ENCODE measurements at places on chromosomes 11 and 22.

DNA sequence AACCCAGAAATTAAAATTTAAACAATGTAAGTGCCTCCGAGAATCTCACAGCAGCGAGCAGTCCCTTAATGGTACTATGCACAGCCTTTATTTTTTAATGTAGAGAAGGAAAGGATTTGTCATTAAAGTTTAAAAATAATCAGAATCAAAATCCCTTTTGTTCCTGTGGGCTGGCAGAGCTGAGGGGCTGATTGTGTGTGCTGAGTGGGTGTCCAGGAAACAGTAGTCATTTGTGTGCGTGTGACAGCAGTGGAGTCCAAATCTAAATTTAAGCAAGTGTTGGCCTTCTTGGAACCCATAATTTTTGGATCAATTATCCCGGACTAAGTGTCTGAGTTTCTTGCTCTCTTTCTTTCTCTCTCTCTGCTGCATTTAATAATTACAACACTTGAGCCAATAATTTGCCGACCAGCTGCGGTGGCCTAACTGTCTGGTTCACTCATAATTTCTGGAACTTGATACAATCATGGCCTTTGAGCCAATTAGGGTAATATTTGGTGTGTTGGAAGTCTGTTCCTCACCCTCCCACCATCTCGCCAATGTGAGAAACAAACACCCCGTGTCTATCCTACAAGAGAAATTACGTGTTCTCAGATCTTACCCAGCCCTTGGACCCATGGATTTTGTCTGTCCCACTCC, 528.0 kb downstream of the SOX6 start:
- H3K27ac ChIP-seq: no peak overlapping the region
- H3K36me3 ChIP-seq: no peaks in the 10 kb centered on the region
- DNase-seq: no peak
- H3K4me1 ChIP-seq: peaks cover 13% of the 10 kb centered on the region

DNA sequence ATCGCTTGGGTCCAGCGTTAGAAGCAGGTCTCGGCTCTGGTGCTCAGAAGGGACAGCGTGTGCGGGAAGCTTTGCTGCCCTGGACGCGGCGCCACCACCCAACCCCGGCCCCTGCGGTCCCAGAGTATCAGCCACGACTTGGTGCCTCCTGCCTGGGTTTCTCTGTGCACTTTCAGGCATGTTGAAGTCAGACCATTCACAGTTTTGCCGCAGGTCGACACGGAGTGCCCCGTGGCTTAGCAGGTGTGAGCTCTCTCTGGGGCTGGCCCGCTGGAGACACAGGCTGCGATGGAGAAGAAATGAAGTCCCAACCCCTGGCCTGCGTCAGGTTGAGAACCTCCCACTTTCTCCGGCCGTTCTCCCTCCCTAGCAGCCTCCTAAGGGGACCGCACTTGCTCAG, 494.5 kb downstream of the BRD1 start:
- no peak overlapping the region for H3K4me3 ChIP-seq
- no peaks in the 10 kb centered on the region for H3K36me3 ChIP-seq
- peaks cover 10% of the 10 kb centered on the region for H3K4me1 ChIP-seq
- H3K27me3 ChIP-seq: no peaks in the 10 kb centered on the region
- H3K27ac ChIP-seq: no peak overlapping the region
- DNase-seq: no peak

DNA sequence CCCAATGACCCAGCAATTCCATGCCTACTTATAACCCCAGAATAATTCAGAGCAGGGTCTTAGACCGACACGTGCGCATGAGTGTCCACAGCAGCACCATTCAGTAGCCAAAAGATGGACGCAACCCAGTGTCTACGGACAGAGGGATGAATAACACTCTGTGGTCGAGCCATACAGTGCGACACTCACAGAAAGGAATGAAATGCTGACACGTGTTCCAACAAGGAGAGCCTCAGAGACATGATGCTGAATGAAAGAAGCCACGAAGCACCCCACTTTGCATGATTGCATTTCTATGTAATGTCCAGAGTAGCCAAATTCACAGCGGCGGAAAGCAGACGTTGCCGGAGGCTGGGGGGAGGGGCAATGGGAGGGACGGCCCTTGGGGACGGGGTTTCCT, 134.4 kb downstream of the CTTN start:
- DNase-seq: no peak
- no peaks in the 10 kb centered on the region for H3K36me3 ChIP-seq
- no peak overlapping the region for H3K27ac ChIP-seq
- no peak overlapping the region for H3K4me3 ChIP-seq

DNA sequence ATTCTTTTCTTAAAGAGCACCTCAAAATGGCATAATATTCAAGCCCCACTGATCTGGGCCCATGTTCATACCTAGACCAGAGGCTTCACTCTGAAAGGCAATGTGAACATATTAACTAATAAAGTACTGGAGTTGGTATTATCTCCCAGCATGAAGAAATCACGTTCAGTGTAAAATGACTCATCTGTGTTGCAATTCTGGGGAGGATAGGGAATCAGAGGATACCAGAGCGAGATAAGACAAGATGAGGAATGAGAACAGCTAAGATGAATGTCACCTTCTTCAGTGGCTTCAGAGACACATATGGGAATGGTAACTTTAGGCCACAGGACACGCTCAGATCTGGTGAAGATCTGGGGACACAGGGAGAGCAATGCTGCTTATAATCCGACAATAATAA, 121.1 kb downstream of the NTM start:
- H3K4me3 ChIP-seq: no peak overlapping the region
- H3K4me1 ChIP-seq: no peaks in the 10 kb centered on the region
- no peak overlapping the region for H3K27ac ChIP-seq
- no peaks in the 10 kb centered on the region for H3K27me3 ChIP-seq

DNA sequence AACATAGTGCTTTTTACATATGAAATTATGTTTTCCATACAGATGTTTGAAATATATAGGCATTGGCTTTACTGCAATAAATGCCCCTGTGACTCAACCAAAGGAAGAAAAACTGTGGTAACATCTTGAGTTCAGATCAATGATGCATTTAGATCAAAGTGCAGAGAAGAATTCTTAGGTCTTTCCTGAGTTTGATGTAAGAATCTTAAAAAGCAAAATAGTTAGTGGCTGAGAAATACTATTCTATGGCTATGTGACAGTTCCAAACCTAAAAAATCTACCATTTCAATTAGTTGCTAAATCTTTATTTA, 93.7 kb downstream of the SOX6 start:
- no peaks in the 10 kb centered on the region for H3K4me1 ChIP-seq
- no peaks in the 10 kb centered on the region for H3K36me3 ChIP-seq

DNA sequence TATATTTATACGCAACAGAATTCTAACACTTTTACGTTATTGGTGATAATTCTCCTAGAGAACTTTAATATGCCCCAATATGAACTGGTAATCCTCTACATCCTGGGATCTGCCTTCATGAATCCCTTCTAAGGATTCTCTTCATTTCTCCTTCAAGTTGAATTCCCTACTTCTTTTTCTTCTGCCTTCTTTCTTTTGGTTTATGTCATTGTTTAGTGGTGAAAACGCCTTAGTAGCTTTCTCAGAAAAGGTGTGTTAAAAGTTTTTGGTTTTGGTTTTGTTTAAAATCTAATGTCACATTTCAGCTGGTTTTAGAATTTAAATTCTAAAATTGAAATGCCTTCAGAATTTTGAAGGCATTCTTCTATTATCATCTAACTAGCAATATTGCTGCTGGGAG, 17.7 kb upstream of the RTL6 start:
- H3K36me3 ChIP-seq: no peaks in the 10 kb centered on the region
- no peaks in the 10 kb centered on the region for H3K27me3 ChIP-seq
- H3K27ac ChIP-seq: no peak overlapping the region
- H3K4me3 ChIP-seq: no peak overlapping the region
- H3K4me1 ChIP-seq: no peaks in the 10 kb centered on the region
- DNase-seq: no peak

DNA sequence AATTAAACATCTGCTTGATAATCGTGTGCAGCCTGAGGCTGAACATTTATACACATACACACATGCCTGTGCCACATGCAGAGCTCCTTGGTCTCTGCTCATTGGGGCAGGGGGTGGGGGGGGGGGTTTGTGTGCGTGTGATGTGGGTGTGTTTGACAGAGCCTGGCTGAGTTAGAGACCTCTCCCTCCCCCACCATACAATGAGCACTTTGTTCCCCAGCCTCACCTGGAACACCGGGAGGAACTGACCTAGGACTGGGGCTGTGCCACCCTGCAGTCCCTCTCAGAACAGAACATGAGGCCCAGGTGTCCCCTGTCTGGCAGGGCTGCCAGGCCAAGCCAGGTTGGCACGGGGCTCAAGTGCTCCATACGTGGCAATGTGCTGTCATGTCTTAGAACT, 96.6 kb downstream of the TP53I11 start:
- H3K4me3 ChIP-seq: no peak overlapping the region
- H3K27me3 ChIP-seq: no peaks in the 10 kb centered on the region
- no peak for DNase-seq
- no peaks in the 10 kb centered on the region for H3K36me3 ChIP-seq

GRCh38 chr11:61860054-61860903, 31.1 kb downstream of the FADS3 start:
- no peak for DNase-seq
- H3K4me1 ChIP-seq: no peaks in the 10 kb centered on the region
- H3K27me3 ChIP-seq: no peaks in the 10 kb centered on the region

DNA sequence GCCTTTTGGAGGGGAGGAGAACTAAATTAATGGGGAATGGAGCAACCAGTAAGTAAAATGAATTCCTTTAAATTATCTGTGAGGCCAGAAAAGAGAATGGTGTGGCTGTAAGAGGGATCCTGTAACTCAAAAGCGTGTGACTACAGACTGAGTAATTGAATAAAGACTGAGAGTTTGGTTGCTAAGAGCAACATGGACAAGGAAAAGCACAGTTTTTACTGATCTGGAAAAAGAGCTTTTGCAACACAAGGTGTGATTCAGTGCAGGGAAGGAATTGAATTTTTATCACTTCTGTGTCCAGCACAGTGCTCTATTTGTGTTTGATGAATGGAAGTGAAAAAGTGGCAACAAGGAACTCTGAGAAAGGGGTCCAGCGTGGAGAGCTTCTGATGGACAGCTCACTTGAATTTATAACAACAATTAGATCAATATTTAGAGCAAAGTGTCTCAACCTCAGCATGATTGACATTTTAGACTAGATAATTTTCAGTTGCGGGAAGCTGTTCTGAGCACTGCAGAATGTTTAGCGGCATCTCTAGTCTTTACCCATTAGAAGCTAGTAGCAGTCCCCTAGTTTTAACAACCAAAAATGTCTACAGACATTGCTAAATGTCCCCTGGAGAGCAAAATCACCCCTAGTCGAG, 202.8 kb upstream of the BDNF start:
- no peak overlapping the region for H3K27ac ChIP-seq
- H3K27me3 ChIP-seq: no peaks in the 10 kb centered on the region
- H3K4me1 ChIP-seq: no peaks in the 10 kb centered on the region
- no peaks in the 10 kb centered on the region for H3K36me3 ChIP-seq

- peak overlapping the region; percentile 0 for H3K27ac ChIP-seq
- no peak for DNase-seq
- H3K36me3 ChIP-seq: no peaks in the 10 kb centered on the region
- H3K27me3 ChIP-seq: no peaks in the 10 kb centered on the region
Observed at GRCh38 chr11:59754494-59754858, 700 bp upstream of the STX3 start.

- no peak overlapping the region for H3K4me3 ChIP-seq
- H3K27ac ChIP-seq: no peak overlapping the region
- no peaks in the 10 kb centered on the region for H3K4me1 ChIP-seq
- H3K27me3 ChIP-seq: no peaks in the 10 kb centered on the region
- DNase-seq: no peak
- H3K36me3 ChIP-seq: no peaks in the 10 kb centered on the region
Observed at GRCh38 chr22:46860562-46860961, 98.1 kb downstream of the TBC1D22A start.

- no peaks in the 10 kb centered on the region for H3K27me3 ChIP-seq
- DNase-seq: no peak
- no peak overlapping the region for H3K4me3 ChIP-seq
Observed at GRCh38 chr11:19422276-19422675, 181.5 kb upstream of the E2F8 start.

DNA sequence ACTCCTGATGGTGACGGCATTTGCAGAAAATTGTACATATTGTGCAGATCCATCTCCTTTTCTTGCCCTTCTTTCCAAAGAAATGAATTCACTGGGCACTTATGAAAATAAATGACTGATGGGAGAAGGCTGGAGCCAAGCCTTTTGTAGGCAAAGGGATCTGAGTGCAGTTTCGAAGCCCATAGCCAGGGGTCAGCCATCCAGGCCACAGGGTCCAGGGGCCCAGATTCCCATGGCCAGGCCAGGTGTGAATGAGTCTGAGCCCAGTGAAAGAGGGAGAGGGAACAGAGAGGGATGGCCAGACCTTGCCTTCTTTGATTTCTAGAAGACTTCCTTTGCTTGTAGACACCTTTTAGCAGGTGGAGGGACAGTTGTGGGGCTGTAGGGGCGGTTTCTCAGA, 209.1 kb downstream of the KIRREL3 start:
- H3K36me3 ChIP-seq: no peaks in the 10 kb centered on the region
- H3K27ac ChIP-seq: no peak overlapping the region
- no peak for DNase-seq
- no peak overlapping the region for H3K4me3 ChIP-seq

DNA sequence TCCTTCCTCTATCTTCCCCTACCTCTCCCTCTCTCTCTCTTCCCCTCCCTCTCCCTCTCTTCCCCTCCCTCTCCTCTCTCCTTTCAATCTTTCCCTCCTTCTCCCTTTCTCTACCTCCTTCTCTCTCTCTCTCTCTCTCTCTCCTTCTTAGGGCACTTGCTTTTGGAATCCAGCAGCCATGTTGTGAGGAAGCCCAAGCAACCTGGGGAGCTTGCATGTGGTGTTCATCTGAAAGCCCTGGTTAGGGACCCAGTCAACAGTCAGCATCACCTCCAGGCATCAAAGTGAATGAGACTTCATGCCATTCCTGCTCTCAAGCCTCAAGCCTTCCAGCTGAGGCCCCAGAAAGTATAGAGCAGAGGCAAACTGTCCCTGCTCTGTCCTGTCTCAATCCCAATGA, 65.6 kb upstream of the SHISAL1 start:
- H3K27me3 ChIP-seq: no peaks in the 10 kb centered on the region
- peaks cover 17% of the 10 kb centered on the region for H3K4me1 ChIP-seq
- H3K36me3 ChIP-seq: no peaks in the 10 kb centered on the region

GRCh38 chr11:30712749-30713148, 126.6 kb upstream of the MPPED2 start:
- H3K4me1 ChIP-seq: no peaks in the 10 kb centered on the region
- H3K27ac ChIP-seq: no peak overlapping the region
- no peak for DNase-seq
- H3K27me3 ChIP-seq: no peaks in the 10 kb centered on the region
